ENCODE measurements at places on chromosomes 4 and X.

DNA sequence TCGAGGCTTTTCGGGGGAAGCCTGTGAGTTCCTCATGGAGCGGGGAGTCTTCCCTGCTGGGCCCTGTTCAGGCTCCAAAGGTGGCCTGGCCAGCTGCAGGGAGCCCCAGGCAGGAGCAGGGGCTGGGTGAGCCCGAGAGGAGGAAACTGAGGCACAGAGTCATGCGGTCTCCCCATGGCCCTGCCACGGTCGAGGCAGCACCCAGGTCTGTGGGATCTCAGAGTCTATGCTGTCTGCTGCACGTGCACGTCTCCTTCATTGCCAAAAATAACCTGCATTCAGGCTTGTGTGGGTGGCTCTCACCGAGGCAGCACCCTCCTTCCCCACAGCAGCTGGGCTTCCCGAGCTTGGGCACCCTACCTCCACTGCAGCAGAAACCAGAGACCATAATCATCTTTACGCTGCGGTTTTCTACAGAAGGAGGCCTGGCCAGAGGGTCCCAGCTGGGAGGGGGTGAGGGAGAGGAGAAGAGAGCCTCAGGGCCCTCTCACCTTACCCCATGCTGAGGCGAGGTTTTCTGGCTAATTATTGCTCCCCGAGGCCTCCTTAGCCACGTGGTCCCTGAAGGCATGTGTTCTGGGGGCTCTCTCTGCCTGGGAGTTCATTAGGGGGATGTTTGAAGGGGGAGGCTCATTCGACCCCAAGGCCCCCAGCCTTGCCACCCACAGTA, 64.3 kb downstream of the CPZ start:
- no peak for DNase-seq

GRCh38 chr4:181858741-181859140, 384.5 kb upstream of the TENM3 start:
- DNase-seq, result no peak

GRCh38 chr4:102268355-102268754, 76.9 kb downstream of the SLC39A8 start:
- DNase-seq, result no peak

DNA sequence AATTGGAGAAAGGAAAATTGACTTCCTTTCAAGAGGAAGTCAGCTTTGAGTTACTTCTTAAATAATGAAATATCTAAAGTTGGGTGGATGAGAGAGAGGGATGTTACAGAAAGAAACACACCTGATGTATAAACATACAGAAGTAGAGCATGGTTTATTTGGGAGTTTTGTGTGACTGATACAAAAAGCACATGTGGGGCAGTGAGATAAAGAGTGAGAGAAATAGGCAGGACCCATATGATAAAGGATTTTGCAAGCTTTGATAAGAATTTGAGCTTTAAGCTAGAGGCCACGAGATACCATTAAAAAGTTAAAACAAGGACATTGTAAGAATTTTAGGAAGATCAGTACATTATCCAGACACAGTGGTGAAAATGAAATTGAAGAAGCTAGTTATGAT, 263.3 kb upstream of the GPRIN3 start:
- DNase-seq, result no peak

DNA sequence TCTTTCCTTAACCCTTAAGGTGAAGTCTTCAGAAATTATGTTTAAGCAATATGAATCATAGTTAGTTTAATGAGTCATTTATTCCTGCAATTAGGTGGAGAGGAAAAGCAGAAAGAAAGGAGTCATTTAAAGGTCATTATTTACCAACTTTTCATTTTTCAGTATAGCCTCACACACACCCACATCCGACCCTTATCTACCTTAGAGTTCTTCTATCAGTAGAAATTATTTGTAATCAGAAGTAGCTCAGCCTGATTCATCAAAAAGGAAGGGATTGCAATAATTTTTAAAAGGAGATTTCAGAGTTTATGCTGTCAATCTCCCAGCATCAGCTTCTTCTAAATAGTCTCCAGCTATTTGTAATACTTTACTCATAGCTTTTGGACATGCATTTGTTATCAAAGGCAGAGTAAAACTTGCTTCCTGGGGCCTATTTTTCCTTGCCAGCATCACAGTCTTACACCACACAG, 5.9 kb downstream of the ANXA10 start:
- DNase-seq, result no peak

DNA sequence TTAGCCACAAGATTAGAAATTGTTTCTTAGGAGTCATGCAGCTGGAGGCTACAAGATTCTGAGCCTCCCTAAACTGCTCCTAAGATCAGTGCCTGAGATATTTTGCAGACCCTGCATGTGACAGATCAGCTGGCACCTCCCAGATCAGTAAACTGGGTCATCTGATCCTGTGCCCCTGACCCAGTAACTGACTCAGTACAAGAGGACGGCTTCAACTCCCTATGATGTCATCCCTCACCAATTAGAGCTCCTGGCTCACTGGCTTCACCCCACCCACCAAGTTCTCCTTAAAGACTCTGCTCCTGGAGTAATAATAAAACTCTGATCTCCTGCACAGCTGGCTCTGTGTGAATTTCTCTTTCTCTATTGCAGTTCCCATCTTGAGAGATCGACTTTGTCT, 45.4 kb upstream of the PNPLA4 start:
- no peak for DNase-seq

GRCh38 chr4:67037504-67038227, 507.6 kb downstream of the CENPC start:
- DNase-seq, result no peak

- DNase-seq, result no peak
These were observed 13.6 kb upstream of the PPP2R3B start for GRCh38 chrX:400258-400657.
